Non-pigmented ciliary epithelial cell (primary cell): ENCODE measurements at places on chromosomes 12 and 14.

- no peak for DNase-seq
Observed at GRCh38 chr12:92210071-92210470, 64.4 kb upstream of the BTG1 start.

GRCh38 chr14:67357969-67358354 lies 1.6 kb downstream of the ATP6V1D start:
- no peak for DNase-seq

DNA sequence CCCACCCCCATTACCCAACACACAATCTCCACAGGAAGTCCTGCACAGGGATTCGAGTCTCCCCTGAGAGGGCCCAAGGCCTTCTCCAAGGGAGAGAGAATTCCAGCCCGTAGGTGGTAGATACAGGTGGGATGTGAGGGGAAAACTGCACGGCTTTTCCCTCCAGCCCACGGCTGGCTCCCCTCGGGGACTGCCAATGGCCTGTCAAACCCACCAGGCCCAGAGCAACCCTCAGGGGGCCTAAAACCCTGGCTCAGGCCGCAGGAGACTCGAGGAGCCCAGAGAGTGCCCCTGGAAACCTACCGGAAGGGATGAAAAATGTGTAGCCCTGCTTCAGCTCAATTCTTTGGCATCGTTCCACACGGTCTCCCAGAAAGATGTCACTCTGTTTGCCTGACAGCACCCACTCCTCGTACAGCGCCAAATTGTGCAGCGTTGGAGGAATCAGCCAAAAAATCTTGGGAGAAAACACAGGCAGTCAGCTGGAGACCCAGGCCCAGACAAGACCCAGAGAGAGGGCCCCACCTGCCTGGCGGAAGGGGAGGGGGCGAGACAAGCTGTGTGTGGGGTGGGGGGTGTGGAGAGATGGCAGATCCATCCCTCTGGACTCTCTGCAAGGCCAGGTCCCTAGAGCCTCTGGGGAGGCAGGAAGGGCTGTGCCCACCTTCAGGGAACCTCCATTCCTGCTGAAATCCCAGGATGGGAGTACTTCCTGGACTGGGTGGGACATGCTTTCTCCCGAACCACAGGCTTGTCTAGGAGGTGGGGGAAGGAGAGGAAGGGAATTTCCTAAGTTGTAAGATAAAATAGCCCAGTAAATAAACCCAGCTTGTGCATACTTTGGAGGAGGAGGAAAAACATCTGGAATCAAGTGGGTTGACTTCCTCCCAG lies 48.1 kb downstream of the KDM2B start:
- no peak for DNase-seq

DNA sequence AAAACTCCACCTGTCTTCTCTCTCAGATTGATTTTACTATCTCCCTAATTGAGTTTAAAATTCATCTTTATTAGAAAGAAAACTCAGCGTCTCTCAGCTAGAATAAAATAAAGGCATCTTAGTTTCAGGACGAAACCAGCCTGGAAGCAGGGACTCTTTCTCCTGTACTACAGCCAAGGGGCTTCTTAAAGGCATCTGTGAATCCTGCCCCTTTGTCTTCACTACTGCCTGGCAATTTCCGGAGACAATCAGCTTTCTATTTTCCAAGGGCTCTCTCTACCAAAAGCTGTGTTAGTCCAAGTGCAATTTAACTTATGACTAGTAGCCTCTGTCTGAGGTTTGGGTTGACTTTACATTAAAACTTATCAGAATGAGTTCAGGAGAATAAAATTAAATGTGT lies 623.3 kb upstream of the FOXG1 start:
- DNase-seq: no peak

DNA sequence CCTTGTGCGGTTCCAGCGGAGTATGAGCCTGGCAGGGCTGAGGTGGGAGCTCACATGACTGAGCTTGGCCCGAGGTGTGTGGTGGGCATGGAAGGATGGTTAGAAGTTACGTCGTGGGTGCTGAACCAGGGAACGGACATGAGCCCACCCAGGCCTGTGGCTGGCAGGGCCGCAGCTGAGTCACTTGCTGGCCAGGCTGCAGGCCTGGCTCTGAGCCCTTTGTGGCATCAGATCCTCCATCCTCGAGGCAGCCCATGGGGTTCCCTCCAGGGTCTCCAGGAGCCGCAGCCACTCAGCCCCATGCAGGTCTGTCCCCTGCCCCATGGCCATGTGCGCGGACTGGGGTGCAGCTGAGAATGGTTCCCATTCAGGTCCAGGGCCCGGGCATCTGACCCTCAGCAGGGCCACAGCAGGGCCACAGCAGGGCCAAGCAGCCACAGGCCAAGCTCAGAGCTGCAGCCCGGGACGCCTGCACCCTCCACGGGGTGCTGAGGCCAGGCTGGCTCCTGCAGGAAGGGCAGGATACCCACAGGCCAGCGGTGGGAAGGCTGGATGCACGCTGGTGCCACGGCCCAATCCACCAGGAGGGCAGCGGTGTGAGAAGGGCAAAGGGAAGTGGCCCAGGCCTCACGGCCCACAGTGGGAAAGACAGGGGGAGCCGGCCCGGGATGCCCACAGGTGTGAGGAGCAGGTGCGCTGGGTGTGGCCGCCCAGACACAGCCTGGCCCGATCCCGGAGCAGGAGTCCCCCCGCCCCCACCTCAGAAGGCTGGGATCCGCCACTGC lies 26.3 kb upstream of the ULK1 start:
- no peak for DNase-seq

DNA sequence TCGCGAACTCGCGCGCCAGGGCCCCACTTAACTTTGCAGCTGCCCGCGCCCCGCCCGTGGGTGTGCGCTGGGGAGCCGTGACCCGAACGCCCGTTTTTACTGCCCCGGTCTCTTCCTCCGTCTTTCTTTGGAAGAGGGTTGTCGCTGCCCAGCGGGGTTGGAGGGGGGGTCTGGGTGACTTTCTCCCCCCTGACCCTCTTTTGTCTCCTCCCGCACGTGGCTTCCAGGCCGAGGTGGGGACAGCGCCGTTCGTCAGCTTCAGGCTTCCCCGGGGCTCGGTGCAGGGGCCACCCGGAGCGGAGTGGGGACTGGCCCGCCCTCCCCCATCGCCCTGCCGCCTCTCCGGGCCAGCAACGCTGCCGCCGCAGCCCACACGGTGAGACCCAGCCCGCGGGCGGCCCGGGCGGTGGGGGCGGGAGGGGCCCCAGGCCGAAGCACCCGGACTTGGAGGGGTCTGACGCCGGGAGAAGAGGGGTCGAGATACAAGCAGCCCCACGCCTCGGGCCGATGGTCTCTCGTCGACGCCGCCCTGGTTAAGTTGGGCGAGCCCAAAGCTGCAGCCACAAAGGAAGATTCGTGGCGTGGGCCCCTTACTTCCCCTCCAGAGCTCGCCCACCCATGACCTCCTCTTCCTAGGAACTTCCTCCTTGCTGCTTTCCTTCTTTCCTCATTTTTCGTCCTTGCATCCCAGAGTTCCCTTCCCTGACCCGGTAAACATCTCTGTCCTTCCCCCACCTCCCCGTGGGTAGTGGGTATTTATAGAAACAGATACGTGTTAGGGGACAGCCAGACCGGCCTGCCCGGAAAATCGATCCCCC lies 1.2 kb downstream of the DYRK2 start:
- no peak for DNase-seq

DNA sequence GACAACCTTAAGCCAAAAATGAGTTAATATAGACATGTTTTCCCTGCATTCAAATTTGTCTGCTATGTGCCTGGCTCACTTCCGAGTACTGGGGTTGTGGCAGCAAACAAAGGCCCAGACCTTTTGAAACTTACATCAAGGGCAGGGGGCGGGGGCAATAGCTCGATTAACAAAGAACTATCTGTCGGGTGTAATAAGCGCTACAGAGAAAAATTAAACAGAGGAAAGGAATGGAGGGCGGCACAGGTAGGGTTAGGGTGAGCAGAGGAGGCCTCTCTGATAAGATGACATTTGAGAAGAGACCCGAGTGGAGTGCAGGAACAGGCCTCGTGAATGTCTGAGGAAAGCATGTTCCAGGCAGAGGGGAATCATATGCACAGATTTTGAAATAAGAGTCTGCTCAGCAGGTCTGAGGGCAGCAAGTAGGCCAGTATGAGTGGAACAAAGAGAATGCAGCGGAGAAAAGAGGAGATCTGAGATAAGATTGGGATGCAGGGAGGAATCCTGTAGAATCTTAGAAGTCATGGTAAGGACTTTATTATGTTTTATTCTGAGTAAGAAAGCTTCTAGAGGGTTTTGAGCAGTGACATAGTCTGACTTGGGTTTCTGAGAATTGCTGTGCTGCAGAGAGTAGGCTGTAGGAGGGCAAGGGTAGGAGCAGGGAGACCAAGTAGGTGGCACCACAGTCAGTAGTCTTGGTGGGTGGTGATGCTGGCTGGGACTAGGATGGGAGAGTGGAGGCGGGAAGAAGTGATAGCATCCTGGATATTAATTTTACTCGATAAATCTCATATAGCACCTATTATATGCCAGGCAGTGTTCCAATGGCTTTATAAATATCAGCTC lies 52.6 kb downstream of the BICDL1 start:
- DNase-seq: no peak

- no peak for DNase-seq
Observed at GRCh38 chr12:64160711-64161060, 61.4 kb downstream of the KICS2 start.

GRCh38 chr14:72644758-72645489 lies 249.0 kb downstream of the DPF3 start:
- DNase-seq: no peak

GRCh38 chr12:106957583-106957982 lies 1.9 kb downstream of the TMEM263 start:
- DNase-seq: no peak

DNA sequence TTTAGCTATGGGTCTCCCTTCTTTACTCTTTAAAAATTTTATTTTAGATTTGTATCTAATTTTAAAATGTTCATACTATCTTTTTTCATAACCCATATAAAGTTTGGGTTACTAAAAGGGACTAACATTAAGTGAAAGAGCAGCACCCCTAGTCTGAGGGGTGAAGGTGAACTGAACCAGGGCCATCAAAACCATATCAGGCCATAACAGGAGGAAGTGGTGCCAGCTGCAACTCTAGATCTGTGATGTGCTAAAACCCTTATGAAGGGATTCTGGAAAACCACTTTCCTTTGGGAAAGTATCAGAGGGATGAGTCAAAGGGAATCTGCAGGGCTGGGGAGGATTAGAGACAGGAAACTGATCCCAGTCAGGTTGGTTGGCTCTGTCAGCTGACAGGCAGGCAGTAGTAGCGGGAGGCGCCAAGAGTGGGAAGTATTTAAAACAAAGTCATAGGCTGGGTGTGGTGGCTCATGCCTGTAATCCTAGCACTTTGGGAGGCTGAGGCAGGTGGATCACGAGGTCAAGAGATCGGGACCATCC lies 162.5 kb downstream of the PPM1H start:
- DNase-seq: no peak

DNA sequence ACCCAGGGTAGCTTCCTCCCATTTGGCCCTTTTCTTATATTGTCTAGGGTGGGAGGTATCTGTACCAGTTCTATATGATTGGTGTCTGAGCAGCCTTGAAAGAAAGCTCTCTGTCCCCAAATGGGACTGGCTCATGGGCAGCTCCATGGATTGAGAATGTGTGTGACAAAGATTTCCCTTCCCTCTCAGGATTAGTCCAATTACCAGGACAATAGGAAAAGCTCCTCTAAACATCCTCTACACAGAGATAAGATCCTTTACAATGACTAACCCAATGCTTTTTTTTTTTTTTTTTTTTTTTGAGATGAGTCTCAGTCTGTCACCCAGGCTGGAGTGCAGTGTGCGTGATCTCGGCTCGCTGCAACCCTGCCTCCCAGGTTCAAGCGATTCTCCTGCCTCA lies 112.1 kb downstream of the SLC35F4 start:
- DNase-seq: no peak

DNA sequence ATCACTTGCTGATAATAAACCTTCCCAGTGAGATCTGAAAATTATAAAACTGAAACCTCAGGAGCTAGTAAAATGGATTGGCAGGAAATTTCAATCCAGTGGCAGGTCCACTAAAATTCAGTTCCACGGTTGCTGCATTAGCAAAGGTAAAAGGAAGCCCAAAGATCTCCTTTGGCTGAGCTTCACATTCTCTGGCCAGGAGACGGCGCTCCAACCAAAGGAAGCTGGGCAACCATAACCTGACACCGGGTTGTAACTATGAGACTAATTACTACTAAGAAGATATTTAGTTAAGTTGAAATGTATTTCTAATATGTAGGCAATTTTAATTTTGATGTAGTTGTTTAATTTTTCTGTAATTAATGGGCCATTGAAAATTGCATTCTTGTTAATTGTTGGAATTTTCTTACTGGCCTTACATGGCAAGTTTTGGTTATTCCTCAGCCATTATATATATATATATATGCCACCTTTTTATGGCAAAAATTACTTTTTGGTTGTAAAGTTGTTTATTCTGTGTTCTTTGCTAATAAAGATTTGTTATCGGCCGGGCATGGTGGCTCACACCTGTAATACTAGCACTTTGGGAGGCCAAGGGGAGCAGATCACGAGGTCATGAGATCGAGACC lies 17.0 kb downstream of the OR8S1 start:
- no peak for DNase-seq

DNA sequence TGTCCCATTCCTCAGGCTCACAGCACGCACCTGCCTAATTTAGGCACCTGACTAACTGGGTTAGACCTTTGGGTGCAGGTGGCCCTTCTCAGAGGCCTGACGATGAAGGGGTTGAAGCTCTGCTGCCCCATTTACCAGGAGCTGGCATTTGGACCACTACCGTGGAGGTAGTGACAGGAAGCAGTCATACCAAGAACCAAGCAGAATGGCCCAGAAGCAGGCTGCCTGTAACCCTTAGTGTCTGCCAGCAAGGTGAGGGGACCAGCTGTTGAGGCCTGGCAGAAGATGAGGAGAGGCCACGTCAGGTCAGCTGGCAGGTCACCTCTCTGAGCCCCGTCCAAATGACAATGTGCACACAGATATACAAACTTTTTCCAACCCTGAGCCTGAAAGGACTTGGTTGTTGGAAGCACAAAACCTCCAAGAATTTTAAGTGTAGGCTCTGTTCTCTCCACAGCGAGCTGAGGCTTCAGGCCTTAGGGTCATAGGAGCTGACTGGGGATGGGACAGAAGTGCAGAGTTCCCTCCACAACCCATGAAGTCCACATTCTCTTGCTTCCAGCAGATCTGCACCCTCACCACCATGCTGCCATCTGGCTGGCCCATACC lies 23.1 kb downstream of the VASH1 start:
- no peak for DNase-seq

DNA sequence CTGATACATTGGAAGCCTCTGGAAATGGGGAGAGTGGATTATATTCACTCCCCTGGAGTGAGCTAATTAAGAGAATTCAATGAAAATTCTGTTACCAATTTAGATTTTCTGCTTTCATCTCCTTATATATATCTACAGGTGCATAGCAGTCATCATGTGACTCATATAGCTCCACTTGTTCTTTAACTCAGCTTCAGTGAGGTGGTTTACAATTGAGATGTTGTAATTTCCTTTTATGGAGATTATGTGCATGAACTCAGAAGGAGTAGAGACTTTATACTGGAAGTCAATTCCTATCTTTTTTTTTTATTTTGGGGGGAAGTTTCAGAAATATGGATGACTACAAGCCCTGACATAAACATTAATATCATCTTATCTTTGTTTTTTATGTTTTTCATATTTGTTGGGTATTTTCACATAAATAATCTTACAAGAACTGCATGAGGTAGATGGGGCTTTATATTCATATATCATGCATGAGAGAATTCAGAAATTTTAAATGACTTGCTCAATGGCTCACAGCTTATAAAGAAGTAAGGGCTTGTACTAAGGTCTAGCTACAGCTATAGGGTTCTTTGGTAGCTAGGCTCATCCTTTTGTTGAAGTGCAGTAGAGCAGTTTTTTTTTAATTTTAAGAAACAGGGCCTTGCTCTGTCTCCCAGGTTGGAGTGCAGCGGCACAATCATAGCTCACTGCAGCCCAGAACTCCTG lies 92.3 kb upstream of the SCAF11 start:
- no peak for DNase-seq
